HL-60 (cell line): ENCODE measurements at places on chromosomes 12 and 14.

DNA sequence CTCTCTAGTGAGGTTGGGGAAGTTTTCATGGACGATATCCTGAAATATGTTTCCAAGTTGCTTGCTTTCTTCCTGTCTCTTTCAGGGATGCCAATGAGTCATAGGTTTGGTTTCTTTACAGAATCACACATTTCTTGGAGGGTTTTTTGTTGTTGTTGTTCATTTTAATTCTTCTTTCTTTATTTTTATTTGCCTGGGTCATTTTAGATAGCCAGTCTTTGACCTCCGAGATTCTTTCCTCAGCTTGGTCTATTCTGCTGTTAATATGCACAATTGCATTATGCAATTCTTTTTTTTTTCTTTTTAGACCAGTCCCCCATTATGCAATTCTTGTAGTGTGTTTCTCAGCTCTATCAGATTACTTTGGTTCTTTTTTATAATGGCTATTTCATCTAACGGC, 338.9 kb downstream of the AEBP2 start:
- no peak for DNase-seq

- no peak for DNase-seq
Observed at GRCh38 chr12:102376181-102376747, 104.1 kb downstream of the IGF1 start.

DNA sequence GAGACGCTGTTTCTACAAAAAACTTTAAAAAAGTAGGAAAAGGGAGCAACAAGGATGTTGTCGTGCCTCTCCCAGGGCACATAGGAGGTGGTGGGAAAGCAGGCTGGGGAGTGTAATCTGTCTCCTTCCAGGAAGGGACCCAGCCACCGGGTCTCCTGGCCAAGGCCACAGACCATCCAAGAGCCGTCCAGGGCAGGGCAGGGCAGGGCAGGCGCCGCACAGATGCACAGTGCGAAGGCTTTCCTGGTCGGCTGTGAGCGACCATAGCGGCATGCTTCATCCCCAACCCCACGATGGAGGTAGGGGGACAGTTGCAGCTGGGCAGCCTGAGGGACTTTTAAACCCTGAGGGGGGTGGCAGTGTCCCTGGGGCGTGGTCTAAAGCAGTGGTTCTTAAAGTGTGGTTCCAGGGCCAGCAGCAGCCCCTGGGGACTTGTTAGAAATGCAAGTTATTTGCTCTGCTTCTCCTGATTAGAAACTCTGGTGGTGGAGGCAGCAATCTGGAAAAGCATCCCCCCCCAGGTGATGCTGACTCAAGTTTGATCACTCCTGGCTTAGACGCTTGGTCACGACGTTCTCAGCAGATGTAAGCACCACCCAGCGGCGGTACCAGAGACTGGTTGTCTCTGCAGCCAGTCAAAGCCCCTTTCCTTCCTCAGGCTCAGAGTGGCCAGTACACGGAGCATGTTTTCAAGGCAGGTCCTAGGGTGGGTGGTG, 197.4 kb upstream of the PRMT8 start:
- DNase-seq, result no peak

GRCh38 chr14:22735096-22735495, 31.4 kb upstream of the OXA1L start:
- no peak for DNase-seq

DNA sequence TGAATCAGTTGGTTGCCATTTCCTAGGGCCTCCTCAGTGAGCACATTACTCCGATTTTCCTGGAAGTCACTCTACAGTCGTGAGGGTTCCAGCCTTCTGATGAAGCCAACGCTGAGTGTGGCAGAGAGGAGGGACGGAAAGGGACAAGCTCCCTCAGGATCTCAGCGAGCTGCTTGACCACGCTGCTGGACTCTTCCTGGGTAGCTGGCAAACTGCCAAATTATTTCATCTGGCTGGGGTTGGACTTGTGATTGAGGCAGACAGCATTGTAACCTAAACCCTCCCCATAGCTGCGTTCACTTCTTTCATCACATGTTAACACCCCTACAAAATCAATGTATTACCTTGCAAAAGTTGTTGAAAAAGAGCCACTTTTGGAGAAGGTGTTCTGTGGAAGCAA, 69.6 kb upstream of the CHST11 start:
- no peak for DNase-seq

GRCh38 chr12:101941306-101942249, 64.2 kb downstream of the DRAM1 start:
- DNase-seq, result no peak
